ENCODE measurements at places on chromosomes 16 and 17.

DNA sequence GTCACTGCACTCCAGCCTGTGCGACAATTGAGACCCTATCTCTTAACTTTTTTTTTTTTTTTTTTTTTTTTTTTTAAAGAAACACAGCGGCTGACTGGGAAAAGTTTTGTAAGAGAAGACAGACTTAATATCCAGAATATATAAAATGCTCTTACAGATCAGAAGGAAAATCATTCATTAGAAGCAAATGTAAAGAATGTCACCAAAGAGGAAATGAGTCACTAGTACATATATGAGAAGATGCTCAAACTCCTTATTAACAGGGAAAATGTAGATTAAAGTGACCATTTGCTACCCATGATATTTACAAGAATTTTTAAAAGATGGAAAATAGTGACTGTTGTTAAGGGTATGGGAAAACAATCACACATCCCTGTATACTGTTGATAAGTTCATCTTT is 48.9 kb downstream of the RABEP1 start:
- DNase-seq, result no peak

GRCh38 chr17:72714357-72714966 is 378.0 kb downstream of the SLC39A11 start:
- no peak for DNase-seq

DNA sequence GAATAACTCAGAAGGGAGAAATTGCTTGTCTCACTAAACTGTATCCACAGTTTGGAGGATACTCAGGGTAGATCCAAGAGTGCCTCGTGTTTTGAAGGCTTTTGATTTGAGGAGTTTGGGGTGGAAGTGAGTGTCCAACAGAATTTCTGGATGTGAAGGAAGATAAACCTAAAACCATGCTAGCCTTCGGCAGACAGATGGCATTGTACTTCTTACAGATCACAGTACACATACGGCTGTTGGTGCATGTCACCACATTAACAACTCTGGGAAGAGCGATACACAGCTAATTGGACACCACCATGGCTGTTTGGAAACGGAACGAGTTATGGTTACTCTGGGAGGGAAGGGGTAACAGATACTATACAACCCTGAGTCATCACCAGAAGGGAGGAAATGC is 420.4 kb downstream of the GRIN2A start:
- DNase-seq, result no peak

DNA sequence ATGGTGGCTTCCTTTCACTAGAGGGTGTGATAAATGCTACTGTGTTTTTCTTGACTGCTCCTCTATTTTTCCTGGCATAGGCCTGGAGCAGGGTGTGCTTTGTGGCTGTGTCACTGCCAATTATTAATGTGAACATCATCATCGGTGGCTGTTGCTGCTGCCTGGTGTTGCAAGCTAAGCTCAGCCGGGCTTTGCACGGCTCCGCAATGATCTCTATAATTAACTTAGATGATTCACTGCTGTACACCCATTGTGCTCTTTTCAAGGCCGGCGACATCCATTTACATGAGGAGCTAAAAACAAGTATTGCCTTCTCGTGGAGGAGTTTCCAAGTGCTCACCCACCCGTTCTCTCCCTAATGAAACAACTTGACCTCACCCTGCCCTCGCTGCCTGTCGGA is 160.1 kb upstream of the IRX3 start:
- DNase-seq, result no peak

- DNase-seq, result no peak
Observed at GRCh38 chr17:64259426-64259825, 3.6 kb downstream of the TEX2 start.

All from activated naive CD4-positive, alpha-beta T cell (primary cell).